Breast epithelium (tissue), 4 donors: ENCODE measurements at places on chromosomes 7 and 10. TPM values are rescaled to one million over a fixed set of nuclear protein-coding genes. Genes with fewer than 3 reads are reported as not detected.

DNA sequence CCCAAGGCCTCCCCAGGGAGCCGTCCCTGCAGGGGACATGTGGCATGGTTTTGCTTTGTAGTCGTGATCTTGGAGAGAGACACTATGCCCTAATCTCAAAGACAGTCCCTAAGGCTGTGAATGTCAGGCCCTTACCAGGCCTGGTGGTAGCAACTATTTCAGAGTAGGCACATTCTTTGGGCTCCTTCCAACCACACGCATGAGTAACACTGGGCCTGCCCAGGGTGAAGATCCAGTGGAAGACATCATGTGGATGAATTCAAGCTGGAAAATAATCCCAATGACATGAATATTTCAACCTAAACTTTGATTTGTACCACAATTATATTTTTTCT lies 39.5 kb upstream of the INSIG1 start:
- no peak for DNase-seq

Gene TBXAS1
- total RNA-seq, result 17.9 TPM

GRCh38 chr7:83410989-83411591 lies 237.8 kb downstream of the SEMA3E start:
- no peak for DNase-seq

- no peak for DNase-seq
Measured at GRCh38 chr10:116730464-116731260, 11.7 kb downstream of the HSPA12A start.

Gene PRSS58
- total RNA-seq, result not detected

DNA sequence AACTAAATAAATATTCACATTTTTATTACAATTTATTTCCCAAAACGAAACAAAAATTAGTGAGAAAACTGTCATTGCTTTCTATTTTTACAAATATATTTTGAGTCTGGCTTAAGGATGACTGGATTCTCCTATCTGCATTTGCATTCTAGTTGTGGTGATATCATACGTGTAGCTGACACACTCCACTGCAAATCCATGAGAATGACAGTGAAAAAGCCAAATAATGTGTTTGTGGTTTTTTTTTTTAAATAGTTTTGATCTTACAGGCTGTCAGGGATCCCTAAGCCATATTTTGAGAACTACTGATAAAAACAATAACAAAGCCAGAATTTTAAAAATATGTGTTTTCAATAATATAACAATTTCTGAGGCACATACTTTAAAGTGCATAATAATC lies 5.8 kb upstream of the STAMBPL1 start:
- DNase-seq, result no peak
